ENCODE measurements at places on chromosomes 7 and 10.
A peak's percentile ranks its signal among the peaks of the same experiment; 100 is the strongest.

- no peak for DNase-seq
Observed at GRCh38 chr7:33849971-33850559, 55.3 kb upstream of the BMPER start.

- DNase-seq: no peak
Observed at GRCh38 chr10:34520084-34520483, 295.0 kb downstream of the PARD3 start.

DNA sequence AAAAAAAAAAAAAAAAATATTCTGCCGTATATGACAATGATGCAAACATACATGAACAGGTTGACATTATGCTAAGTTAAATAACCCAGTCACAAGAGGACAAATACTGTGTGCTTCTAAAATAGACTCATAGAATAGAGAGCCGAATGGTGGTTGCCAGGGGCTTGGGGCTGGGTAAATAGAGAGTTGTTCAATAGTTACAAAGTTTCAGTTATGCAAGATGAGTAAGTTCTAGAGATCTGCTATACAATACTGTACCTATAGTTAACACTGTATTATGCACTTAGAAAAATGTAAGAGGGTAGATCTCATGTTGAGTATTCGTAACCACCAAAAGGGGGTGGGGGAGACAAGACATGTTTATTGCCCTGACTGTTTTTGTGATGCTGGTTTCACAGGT is 77.1 kb upstream of the GNAI1 start:
- DNase-seq: no peak

DNA sequence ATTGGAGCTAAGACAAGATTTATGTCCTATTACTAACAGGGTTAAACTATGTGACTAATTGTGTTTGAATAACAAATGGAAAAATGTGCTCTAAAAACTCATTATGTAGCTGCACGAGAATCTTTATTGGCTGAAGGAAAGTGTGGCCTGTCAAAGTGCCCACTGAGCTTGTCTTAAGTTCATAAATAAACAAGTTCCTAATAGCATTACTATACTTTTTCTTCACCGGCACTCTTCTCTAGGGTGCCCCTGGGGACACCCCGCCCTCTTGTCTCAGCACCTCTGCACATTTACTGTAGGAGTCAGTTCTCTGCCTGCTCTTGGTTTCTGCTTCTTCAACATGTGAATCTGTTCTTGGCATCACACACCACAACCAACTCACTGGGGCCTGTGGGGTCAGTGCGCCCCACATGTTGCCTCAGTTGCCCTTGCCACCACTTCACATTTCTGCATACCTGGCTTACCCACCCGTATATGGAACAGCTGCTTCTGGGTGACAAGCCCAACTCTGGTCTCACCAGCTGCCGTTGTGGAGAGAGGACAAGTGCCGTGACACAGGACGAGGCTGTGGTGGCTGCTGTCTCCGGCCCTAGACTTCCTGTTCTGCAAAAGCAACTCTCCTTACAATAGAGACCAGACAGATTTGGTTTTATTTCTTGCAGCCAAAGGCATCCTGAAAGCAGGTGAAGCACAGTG is 96.3 kb upstream of the DDC start:
- peak; percentile 84 for DNase-seq

- no peak for DNase-seq
Observed at GRCh38 chr10:63331586-63331985, 134.2 kb downstream of the JMJD1C start.

GRCh38 chr7:14218338-14218737 is 228.9 kb upstream of the ETV1 start:
- DNase-seq: no peak

- DNase-seq: no peak
Observed at GRCh38 chr7:130733931-130734814, at the start of gene KLF14. Gene KLF14, minus strand, starts transcription at chr7:130734207. Its CDS starts 174 bp downstream, at chr7:130734033.

- no peak for DNase-seq
Observed at GRCh38 chr10:44245601-44245938, 139.3 kb downstream of the CXCL12 start.

GRCh38 chr10:112981553-112981952 is 31.5 kb downstream of the TCF7L2 start:
- DNase-seq: no peak

DNA sequence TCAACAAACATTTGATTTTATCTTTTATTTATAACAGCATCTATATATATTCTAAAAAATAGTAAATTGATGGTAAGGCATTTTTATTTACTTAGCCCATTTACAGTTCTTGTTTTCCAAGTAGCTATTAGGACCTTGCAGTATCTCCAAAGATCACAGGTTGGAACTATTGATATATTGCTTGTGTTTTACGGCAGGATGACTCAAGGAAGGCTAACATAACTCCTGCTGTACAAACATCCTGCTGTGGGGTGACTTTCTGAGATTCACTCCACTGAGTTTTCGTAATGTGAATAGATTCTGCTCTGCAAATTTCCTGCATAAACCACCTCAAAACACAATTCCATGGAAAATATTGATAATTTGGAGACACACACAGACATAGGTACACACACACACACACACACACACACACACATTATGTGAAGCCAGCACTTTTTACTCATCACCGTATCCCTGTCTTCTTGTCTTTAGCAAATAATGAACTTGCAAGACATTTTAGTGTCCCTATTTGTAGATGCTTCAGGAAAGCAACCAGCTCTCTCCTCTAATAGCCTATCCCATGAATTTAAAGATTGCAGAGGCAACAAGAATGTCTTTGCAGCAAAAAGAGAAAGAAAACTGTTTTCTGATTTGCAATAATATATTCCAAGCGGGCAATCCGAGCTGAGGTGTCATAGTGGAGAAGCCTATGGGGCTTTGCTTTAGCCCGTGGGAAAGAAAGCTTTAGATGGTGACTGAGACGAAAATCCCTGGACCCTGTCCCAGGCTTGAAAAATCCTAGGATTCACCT is 722 bp downstream of the AGR2 start:
- no peak for DNase-seq

DNA sequence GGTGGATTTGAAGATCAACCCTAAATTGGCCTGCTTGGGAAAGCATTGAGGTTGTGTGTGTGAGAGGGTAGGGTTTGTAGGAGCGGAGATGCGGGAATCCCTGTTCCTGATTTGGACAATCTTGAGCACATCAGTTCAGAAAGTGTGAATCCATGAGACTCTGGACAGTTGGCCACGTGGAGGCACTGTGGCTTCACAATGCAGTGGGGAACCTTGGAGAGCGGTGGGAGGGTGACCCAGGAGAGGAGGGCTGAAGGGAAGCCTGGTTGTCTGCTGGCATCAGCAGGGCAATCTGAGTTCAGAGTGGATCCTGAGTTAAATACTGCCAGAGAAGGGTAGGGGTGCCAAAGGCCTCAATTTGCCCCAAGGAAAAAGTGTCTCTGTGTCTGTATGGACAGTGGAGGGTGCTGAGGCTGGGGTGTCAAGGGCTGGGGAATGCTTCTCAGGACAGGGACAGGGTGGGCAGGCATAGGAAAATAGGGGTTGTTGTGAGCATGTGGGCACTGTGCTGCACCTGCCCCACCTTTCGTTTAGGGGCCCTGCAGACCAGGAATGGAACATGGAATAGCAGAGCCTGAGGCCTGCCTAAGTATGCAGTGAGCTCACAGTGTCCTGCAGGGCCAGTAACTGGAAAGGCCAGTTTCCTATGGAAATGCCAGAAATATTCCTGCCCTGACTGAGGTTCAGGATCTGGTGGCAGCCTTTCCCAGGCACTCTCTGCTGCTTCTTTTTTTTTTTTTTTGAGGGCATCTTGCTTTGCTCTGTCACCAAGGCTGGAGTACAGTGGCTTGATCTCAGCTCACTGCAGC is 162.9 kb upstream of the PRSS58 start:
- no peak for DNase-seq

DNA sequence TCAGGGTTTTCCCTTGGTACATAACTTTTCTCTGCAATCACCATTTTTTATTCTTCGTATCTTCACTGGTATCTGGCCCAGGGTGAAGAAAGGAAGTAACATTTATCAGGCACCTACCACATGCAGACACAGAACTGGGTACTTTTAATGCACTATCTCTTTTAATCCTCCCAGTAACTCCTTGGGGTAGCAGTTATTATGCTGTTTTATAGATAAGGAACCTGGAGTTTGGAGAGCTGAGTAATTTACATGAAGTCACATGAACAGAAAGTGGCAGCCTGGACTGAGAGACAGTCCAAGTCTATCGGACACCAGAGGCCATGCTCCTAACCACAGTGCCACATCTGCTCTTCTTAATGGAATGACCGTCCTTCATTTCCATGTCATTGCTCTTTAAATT is 117.1 kb upstream of the PODXL start:
- DNase-seq: no peak

- DNase-seq: no peak
Observed at GRCh38 chr7:26515314-26515842, 223.7 kb downstream of the SNX10 start.

DNA sequence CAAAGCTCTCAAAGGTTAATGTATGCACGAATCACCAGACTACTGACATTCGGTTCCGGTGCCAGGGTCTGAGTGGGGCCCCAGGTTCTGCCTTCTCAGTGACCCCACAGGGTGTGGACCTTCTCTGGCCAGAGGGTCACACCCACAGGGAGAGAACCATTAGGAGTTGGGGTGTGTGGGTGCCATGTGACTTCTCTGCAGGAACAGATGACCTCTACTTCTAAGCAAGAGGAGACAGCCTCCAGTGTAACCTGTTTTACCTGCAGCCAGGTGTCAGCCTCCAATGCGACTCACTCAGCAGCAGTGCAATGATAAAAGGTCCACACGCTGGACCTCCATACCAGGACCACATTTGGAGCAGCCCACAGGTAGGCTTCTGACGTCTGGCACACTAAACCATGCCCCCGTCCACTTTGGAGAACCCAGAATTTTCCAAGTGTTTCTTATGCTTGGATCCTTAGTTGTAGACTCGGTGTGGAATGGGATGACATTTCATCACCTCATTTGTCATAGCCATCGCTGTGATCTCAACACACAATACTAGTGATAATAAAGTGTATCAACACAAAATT is 16.2 kb upstream of the INSIG1 start:
- no peak for DNase-seq

DNA sequence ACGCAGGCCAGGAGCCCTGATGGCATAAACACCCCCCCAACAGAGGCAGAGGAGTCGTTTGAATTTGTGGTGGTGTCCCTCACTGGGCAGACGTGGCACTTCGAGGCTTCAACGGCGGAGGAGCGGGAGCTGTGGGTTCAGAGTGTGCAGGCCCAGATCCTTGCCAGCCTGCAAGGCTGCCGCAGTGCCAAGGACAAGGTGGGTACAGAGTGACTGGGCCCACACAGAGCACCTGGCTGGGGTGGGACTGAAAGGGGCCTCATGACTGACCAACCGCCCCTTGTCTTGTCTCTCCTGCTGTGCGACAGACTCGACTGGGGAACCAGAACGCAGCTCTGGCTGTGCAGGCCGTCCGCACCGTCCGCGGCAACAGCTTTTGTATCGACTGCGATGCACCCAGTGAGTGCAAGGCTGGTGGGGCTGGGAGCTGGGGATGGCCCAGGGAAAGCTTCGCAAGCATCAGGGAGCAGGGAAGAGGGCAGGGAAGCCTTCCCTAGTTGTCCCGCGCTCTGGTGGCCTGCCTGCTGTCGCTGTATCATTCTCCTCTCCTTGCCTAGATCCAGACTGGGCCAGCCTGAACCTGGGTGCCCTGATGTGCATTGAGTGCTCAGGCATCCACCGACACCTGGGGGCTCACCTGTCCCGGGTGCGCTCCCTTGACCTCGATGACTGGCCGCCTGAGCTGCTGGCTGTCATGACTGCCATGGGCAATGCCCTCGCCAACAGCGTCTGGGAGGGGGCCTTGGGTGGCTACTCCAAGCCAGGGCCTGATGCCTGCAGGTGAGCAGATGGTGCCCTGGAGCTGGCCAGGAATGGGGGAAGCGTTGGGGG is 25.4 kb downstream of the GBX1 start:
- no peak for DNase-seq

GRCh38 chr7:41067576-41067975 is 635.3 kb downstream of the INHBA start:
- no peak for DNase-seq

DNA sequence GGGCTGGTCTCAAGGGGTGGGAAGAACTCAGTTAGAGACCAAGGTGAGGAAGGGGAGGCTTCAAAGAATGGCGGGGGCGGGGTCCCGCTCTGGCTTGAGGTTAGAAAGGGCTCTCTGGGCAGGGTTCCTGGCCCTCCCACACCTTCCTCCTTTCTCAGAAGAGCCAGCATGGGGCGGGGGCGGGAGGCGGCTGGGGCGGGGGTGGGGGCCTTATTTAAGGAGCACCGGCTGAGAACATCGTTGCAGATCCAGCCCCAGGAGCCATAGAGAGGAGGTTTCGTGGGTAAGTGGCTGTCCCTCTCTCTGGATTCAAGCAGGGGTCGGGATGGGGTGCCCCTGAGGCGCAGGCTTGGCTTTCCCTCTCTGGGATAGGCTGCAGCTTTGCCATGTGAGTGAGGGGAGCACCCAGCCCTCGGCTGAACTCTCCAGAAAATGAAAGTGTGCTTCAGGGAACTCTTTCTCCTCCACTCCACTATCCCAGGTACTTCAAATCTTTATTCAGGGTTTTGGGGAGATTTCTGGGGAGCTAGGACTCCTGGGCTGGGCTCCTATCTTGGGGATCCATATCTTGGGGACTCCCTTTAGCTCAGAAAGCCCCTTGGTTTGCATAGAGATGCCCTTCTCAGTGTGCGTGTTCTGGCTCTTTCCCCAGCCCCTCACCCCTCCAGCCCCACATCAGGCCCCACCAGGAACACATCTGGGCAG is 3.3 kb upstream of the CUEDC2 start:
- DNase-seq: no peak

- no peak for DNase-seq
Observed at GRCh38 chr7:836429-836828, 4.2 kb downstream of the SUN1 start.

- no peak for DNase-seq
Observed at GRCh38 chr7:66142334-66142733, 27.7 kb downstream of the CRCP start.

- no peak for DNase-seq
Observed at GRCh38 chr10:26336979-26337378, 101.2 kb upstream of the APBB1IP start.

DNA sequence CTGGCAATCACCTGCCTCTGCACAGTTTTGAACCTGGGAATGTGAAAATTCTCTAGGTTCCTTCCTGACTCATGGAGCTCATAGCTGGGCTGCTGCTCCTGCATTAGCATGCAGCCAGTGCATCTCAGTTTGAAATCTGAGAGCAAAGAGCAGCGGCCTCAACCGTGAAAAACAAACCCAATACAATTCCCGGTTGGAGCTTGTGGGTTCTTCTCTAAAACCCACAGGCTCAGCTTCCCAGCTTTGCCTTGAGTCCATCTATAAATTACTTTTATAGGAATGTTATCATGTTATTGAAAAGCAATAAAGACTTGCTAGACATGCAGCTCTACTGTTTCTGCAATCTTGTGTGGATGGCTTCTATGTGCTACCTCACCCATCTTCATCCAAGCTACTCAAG is 191.7 kb downstream of the CXCL12 start:
- no peak for DNase-seq

DNA sequence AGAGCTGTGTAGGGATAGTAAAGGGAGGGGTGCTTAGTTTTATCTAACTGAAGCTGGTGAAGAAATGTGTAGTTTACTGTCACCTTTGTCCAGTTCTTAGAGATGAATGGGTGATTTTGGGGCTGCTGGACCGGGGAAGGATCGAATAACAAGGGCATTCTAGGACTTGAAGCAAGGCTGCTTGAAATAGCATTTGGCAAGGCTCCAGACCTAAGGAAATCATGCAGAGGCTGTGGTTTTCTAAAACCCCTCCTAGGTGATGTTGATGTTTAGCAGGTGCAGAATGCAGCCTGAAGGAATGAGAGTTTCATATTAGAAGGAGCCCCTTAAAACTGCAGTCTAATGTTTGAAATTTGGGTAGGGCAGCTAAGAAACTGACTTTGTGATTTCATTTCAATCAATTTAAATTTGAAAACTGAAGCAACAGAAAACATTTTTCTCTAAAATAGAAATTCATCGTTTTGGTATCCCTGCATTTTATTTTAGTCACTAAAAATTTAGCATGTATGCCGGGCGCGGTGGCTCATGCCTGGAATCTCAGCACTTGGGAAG is 68.5 kb downstream of the TET1 start:
- no peak for DNase-seq

Measured in bone marrow (tissue), 2 donors.